Stimulated activated CD4-positive, alpha-beta T cell treated with anti-CD3 and anti-CD28 coated beads, Interleukin-4, amount 100 ng/mL, for 24 hours (primary cell): ENCODE measurements at places on chromosomes 13 and 19.

DNA sequence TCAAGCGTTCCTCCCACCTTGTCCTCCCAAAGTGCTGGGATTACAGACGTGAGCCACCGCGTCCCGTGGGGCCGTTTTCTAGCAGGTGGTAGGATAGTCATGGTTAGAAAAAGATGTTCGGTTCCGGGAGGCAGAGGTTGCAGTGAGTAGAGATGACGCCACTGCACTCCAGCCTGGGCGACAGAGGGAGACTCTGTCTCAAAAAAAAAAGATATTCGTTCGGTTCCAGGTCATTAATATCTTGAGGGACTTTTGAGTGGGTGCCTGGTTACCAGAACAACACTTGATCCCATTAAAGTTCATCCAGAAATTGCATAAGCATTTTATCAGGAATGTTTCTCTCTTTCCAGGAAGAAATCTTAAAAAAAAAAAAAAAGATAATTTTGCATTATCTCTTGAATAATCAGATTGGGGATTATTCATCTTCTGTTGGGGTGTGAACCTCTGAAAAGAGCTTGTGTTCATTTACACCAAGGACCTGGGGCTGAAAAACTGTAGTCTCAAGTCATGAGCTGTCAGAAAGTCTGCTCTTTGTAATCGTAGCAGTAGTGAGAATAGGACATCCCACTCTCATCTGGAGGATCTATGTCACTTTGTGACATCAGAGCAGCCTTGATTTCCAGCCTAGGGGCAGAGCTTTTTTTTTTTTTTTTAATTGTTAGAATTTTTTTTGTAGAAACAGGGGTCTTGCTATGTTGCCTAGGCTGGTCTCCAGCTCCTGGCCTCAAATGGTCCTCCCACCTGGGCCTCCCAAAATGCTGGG is 1.0 kb upstream of the ETHE1 start:
- DNase-seq: peak; percentile 21

GRCh38 chr19:34788074-34788473 is 15.1 kb upstream of the ZNF599 start:
- DNase-seq: no peak

DNA sequence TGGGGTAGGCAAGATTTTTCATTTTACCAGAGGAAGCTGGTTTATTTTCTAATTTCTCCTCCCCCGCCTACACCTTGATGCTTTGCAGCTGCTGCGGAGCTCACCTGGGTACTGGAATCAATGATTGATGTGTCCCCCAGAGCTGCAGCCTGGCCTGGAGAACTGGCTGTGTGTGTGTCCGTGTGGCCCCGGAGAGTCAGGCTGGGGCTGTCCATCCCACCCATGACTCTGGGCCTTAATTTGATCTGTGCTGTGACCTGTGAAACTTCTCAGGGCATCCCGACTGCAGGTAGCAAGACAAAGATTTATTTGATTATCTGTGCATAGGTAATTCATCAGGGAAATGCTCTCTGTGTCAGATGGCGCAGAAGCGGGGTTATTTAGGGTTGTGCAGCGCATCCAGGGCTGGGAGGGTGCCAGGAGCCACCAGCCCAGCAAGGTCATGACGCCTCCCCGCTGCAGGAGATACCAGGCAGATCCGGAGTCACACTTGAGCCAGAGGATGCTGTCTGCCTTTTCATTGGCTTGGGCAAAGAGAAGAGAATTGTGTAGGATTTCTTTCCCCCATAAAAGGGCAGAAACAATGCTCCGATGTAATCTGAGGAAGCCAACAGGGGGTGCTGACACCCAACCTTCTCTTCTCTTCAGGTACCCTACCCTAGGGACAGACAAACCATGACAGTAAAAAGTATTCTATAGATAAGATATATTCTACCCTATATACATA is 346.6 kb downstream of the TSHZ3 start:
- DNase-seq: no peak

- peak; percentile 47 for DNase-seq
Observed at GRCh38 chr13:40671956-40672764, 5.7 kb upstream of the FOXO1 start.

- DNase-seq: no peak
Observed at GRCh38 chr13:87907202-87907601, 236.0 kb downstream of the SLITRK5 start.

GRCh38 chr19:31146015-31146414 is 203.2 kb downstream of the TSHZ3 start:
- DNase-seq: no peak

DNA sequence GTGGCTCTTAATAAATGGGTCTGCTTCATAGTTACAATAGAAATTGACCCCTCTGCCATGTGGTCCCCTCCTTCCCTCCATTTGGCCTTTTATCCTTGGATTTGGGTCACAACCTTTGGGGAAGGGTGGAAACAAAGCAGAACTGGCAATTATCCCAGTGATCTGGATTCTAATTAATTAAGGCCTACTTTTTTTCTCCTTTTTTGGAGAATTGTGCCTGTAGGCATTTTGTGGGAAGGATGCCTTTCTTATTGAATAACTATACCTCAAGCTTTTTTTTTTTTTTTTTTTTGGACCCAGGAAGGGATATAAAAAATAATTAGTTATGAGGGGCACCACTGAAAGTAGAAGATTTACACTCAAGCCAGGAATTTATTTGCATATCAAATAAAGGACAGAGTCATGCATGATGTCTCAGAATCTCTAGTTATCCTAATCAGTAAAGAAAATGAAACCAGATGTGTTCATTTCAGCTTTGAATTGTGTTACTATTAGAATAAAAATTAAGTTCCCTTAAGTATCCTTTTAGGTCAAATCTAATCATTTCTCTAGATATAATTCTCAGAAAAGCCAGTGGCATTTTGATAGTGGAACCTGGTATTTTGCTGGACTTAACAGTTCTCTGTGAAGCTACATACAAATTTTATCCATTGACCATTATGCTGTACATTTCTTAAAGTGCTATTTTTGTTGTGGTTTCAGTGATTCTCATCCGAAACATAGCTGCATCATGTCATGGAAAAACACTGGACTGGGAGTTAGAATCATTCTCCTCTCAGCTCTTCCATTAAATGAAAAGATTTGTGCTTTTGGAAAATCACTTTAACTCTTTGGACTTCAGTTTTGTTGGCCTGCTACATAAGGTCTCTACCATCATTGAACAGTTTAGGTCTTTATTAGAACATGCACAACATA is 129.3 kb downstream of the KCNRG start:
- no peak for DNase-seq

DNA sequence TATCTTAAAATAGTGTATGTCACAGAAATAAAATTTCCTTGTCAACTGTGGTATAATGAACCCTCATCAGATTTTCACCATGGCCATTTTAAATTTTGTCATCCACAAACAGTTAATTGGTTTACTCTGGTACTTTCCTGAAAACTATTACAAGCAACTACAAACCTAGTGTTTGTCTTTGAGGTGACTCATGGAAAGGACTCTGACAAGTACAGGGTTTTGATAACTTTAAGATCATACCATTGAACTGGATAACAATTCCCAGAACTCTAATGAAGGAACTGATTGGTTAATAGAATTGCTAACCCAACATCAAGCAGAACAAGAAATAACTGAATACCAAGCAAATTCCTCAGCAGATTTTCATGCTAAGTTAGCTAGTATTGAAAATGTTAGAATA is 237.7 kb upstream of the IPO5 start:
- DNase-seq: no peak
